ENCODE measurements at places on chromosomes 1 and 21.

- no peak for DNase-seq
Observed at GRCh38 chr1:205356440-205357139, at the start of gene KLHDC8A. Gene KLHDC8A, minus strand, starts transcription at chr1:205356922. Its CDS starts 13,318 bp downstream, at chr1:205343604.

- DNase-seq, result peak; percentile 87
Observed at GRCh38 chr1:35557118-35557610, at the start of gene KIAA0319L. Gene KIAA0319L, minus strand, starts transcription at chr1:35557403. Its CDS starts 2,912 bp downstream, at chr1:35554491.

GRCh38 chr1:193348091-193348768 lies 161.8 kb upstream of the B3GALT2 start:
- DNase-seq, result no peak

- no peak for DNase-seq
Observed at GRCh38 chr1:20725189-20726117, 7.0 kb downstream of the SH2D5 start.

- no peak for DNase-seq
Observed at GRCh38 chr1:56473582-56474270, 105.6 kb downstream of the PLPP3 start.

DNA sequence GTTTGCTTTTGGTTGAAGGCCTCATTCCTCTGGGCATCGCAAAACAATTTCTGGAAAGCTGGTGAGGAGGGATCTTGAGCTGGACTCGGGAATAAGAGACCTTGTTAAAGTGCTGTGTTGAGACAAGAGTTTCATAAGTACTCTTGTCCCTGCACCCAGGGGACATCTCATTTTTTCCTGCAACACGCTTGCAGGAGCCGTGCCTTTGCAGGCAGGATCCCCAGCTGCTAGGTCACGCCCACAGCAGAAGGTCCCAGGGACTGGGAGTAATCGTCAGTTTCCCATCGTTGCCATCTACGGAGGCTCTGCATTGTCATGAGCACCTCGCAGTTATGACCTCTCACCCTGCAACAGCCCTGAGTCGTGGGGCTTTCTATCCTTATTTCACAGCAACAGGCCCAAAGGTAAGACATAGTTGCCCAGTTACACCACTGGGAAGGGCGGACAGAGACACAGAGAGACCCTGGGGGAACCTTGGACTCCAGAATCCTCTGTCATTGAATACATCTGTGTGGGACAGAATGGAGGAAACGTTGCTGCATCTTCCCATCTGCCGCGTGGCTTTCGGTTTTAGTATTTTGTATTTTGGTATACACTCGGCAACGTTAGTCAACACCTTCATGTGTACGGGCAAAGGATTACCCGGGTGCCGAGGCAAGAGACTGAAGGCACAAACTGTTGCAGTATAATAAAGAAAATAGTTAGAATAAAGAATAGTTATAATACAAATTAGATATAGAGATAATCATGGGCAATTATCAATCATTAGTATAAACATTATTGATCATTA lies 60.4 kb upstream of the DMRTB1 start:
- no peak for DNase-seq

DNA sequence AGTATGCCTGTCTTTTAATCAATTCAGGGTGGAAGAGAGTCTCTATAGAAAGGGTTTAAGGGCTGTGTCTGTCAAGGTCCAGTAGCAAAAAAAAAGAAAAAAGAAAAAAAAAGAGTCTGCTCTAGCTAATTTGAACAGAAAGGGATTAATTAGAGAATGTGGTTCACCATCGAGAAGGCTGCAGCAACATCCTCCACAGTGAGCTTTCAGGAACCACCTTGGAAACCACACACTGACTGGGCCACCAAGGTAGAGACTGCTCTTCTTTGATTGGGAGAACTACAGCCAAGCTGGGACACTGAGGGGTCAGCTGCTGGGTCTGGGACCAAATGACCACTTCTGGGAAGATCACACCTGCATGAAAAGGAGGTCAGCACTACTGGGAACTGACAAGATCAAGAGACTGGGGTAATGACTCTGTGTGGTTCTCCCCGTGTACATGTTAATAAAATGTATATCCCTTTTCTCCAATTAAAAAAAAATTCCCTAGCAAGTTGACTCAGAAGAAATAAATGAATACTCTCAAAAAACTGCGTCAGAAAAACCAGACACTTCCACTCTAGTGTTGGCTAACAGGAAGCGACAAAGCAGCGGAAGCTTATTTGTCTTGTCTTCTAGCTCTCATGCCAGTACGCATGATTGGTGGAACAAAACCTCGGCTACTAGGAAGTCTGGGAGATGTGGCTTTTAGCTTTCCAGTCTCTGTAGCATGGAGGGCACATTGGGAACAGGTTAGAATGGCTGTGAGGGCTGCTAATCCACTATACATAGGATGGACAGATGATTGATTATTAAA lies 60.0 kb upstream of the IVNS1ABP start:
- DNase-seq, result no peak

- DNase-seq, result peak; percentile 23
Observed at GRCh38 chr1:81549588-81550127, 251.1 kb upstream of the ADGRL2 start.

- DNase-seq, result no peak
Observed at GRCh38 chr1:19644681-19645410, 735 bp downstream of the NBL1 start.

DNA sequence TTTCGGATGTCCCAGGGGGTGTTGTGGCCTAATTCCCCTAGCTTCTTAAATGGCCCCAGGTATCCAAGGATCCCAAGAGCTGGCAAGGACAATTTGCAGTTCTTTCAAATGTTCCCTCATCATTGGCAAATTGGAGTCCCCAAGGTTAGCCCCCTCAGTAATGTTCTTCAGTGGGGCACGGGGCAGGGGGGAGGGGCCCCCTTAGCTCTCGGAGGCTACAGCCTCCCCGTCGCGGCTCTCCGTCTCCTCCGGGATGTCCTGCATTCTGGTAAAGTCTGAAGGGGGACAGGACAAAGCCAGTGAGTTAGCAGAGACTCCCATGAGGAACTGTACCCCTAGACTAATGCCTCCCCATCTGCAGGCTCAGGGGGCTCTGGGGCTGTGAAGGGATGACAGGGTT lies 6.3 kb downstream of the RXFP4 start:
- no peak for DNase-seq

- DNase-seq, result no peak
Observed at GRCh38 chr1:61533546-61533945, 191.4 kb downstream of the TM2D1 start.

DNA sequence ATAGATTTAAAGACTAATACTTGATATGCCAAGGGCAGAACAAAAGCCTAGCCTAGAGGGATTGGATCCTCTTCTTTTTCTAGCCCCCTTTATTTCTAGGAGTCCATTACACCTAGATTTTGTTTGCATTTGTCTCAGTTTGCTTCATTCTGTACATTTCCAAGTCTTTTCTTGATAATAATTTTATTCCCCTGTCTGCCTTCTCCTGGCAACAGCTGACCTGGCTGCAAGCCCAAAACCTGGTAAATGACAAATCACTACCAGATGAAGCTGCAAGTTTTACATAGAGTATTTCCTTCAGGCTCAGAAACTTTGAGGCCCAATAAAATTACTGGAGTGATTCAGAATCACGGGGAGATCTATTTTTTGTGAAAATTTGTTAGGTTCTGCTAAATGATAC lies 36.5 kb upstream of the LHX8 start:
- DNase-seq, result no peak

- no peak for DNase-seq
Observed at GRCh38 chr1:150498342-150498741, 9.6 kb upstream of the ECM1 start.

GRCh38 chr1:178899402-178899801 lies 28.5 kb upstream of the ANGPTL1 start:
- DNase-seq, result no peak

DNA sequence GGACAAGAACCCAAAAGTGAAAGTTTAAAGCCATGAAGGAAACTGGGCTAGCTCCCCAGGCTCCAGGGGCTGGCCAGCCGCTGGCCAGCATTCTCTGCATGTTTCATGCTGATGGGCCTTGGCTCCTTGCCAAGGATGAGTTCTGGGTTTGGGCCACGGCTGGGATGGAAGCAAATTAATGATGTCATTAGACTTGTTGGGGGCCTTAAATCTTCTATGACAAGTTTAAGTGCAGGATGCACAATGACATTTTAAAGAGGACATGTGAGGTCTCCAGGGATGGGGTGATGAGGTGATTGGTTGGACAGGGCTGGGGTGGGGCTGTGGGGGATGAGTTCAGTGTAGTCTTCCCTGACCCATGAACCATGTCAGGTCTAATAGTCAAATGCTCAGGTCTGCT lies 199.6 kb downstream of the TRABD2B start:
- no peak for DNase-seq

GRCh38 chr1:33714421-33714820 lies 149.5 kb upstream of the HMGB4 start:
- no peak for DNase-seq

- DNase-seq, result peak; percentile 47
Observed at GRCh38 chr1:41322835-41323234, 38.4 kb upstream of the FOXO6 start.

DNA sequence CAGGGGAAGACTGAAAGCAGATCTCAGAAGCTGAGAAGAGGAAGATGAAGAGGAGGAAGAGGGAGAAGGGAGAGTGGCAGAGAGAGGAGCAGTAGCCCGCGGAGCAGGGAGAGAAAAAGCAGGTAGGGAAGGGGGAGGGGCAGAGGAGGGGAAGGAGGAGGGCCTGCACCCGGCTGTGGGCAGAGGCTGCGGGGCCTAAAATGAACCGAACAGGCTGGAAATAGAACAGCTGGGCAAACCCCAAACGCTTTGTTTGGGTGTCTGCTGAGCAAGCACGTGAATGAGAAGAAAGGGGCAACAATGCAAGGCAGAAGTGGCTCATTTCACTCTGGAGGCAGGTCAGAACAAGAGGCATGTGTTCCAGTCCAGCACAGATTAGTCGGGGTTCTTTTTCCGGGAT lies 33.5 kb downstream of the KCNC4 start:
- no peak for DNase-seq

GRCh38 chr1:95742591-95743089 lies 508.6 kb downstream of the RWDD3 start:
- no peak for DNase-seq

DNA sequence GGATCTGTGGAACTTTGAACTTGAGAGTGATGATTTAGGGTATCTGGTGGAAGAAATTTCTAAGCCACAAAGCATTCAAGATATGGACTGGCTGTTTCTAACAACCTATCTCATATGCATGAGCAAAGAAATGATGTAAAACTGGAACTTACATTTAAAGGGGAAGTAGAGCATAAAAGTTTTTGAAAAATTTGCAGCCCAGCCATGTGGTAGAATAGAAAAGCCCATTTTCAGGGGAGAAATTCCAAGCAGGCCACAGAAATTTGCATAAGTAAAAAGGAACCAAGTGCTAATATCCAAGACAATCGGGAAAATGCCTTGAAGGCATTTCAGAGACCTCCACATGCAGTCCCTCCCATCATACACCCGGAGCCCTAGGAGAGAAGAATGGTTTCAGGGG lies 15.7 kb downstream of the RIIAD1 start:
- DNase-seq, result no peak

- peak; percentile 41 for DNase-seq
Observed at GRCh38 chr1:10890491-10891071, 94.1 kb upstream of the CASZ1 start.

DNA sequence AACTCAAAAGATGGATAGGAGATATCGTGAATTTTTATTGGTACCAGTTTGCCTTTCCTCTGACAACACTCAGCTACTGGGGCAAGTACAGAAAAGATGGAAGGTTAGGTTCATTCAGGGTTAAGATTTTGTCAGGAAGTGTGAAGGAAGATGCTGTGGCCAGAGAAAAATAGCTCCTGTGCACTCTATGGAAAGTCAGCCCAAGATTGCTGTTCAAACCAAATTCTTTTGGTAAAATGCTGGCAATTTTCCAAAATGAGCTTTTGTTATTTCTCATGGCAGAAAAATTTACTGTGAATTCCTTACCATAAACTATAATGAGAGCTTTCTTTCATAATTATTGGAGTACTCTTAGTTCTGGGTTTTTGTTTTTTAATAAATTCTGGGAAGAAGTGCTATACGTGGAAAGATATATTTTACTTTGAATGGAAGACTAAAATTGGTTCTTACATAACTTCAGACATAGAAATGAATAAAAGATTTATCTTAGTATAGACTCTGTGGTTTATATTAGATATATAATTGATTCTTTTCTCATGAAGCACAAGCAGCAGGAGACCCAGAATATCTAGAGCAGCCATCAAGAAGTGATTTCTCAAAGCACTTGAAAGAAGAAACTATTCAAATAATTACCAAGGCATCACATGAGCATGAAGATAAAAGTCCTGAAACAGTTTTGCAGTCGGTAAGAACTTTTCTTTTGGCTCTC lies 112.2 kb downstream of the USP25 start:
- no peak for DNase-seq

DNA sequence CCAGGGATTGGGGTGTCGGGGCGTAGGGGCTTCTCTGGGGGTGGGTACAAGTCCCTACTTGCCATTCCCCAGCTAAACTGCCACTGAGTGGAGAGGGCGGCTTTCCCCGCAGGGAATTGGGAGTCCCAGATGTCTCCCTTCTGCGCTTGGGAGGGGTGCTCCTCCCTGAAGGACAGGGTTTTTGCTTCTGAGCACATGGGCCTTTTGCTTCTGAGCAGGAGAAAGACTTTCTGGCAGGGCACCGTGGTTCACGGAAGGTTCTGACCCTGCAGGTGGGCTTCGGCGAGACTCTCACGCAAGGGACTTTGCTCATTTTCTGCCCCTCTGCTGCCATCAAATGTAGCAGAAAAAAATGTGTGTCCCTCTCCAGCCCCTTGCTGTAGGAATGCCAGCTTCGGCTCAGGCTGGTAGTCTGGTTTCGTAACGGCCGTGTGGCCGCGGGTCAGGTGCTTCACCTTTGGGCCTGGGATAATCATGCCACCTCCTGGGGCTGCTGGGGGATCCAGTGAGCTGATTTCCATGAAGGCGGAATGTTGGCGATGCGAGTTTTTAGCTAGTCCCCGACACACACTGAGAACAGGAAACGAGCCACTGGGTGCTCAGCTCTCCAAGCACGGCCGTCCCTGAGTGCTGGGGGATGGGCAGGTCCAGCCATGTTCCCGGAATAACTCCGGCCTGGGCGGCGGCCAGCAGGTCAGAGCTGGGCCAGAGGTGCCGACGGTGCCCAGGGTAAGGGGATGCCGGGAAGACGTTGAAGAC lies 364.0 kb downstream of the CAMTA1 start:
- no peak for DNase-seq

GRCh38 chr1:172272087-172272486 lies 148.4 kb upstream of the C1orf105 start:
- DNase-seq, result no peak

GRCh38 chr1:203140743-203141520 lies 13.4 kb downstream of the ADORA1 start:
- DNase-seq, result no peak

GRCh38 chr1:220887520-220888416 lies 8.5 kb downstream of the HLX start:
- no peak for DNase-seq
